Activated CD4-positive, alpha-beta T cell treated with anti-CD3 and anti-CD28 coated beads, Interleukin-2, Interleukin-4, amounts not matched to agents 100 ng/mL and 50 ng/mL, durations not matched to agents 16 hours and 8 hours (primary cell): ENCODE measurements at places on chromosomes 12 and 14.

DNA sequence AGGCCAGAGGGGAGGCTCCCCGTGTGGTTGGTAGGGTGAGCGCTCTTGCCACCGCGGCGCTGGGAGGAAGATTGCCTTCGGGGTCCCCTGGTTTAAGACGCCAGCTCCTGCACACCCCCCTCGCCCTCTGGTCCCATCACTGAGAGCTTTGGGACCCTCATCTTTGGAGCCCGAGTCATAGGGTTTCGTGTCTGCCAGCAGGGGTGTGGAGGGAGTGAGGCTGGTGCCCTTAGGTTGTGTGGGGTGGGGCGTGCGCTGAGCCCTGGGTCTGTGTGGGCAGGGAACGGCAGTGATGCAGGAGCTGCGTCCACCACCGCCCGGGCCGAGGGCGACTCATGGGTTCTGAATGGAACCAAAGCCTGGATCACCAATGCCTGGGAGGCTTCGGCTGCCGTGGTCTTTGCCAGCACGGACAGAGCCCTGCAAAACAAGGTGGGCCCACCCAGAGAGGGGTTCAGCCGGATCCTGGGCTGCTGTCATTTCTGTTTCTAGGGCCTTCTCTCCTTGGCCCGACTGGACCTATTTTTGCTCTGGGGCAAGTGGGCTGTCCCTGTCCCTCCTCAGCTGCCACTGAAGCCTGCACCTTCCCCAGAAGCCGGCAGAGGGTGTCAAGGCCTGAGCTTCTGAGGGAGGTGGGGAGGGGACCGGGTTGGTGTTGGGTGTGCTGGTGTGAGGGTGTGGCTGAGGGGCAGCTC is 12.1 kb downstream of the ACADS start:
- no peak for DNase-seq

DNA sequence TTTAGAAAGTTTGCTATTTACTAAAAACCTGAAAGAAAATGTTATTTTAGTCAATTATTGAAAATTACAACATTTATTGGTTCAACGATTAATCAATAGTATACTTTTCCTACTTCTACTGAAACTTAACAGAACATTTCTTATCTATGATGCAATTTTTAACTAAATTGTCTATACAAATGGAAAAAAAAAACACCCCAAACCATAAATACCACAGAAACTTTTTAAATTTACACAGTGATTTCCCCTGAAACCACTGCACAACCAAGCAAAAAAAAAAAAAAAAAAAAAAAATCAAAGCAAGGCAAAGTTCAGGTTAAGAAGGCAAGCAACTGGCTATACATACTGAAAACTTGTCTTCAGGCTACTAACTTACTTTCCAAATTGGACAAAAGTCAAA is 71.9 kb upstream of the POC1B start:
- DNase-seq, result peak; percentile 27

DNA sequence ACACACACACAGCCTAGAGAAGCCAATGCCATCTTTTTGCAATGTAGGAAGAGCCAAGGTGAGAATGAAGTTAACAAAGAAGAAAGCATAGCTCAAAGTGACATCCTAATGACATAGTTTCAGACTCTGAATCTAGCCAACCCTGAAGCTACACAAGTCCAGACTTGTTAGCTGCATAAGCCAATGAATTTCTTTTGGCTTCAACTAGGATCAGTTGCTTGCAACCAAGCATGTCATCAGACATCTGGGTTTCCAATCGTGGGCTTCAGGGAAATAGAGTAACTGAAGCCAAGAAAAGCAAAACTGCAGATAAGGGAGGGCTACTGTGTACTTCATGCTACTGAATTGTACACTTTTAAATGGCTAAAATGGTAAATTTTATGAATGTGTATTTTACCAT is 4.4 kb upstream of the GPHN start:
- DNase-seq, result no peak

- no peak for DNase-seq
Measured at GRCh38 chr14:99947695-99948094, 117.5 kb upstream of the EVL start.

DNA sequence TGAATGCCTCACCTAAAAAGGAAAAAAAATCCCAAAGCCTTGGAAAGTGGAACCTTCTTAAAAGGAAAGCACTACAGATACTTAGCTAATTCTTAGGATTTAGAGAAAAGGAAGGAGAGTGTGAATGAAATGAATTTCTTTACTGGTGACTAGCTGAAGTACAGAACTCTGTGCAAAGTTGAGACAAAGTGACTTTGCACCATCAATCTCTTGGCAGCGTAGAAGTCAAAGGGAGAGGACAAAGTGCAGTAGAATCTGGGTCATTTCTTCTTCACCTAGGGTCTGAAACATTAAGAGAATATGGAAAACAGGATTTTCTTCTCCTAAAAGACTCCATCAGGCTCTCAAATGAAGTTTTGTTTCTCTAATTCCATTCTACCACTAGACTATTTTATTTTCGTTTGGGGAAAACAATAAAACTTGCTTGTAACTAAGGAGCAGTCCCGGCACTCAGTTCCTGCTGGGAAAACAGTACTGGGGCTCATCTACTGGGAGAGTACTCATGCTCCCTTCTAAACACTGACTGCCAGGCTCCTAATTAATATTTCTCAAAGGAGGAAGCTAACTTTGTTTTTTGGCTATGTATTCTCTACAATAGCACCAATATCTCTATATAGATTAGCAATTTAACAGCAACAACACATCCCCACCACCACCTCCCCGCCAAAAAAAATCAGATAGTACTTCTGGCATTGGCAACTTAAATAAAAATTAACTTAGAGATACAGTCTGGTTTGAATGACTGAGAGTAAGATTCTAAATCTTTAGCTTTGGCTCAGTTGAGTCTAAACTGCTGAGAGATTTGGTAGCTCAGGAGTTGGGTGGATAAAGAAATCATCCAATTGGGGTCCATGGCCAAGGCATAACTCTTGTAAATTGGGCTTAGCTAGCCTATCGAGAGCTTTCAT is 110.7 kb downstream of the SLC15A5 start:
- no peak for DNase-seq

DNA sequence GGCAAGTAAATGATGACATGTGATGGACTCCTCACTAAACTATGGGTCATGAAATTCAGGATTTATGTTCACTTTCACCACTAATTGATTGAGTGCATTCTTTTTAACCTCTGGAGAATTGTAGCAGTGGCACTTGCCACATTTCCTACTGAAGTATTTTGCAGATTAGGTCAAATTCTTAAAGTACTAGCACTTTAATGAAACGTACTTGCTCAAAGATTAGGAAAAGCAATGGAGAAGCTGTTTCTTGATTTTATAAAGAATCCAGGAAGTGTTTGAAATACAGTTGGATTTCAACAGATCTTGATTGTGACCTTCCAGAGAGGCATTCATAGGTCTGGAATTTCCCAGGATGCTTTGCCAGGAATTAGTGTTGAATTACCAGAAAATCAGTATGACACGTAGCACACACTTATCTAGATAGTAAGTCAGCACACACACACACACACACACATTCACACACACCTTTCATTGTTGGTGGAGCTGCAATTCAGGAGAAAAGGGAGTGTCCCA is 162.6 kb downstream of the MYRFL start:
- DNase-seq, result no peak

GRCh38 chr12:119325813-119326212 is 8.7 kb upstream of the CCDC60 start:
- DNase-seq, result no peak

DNA sequence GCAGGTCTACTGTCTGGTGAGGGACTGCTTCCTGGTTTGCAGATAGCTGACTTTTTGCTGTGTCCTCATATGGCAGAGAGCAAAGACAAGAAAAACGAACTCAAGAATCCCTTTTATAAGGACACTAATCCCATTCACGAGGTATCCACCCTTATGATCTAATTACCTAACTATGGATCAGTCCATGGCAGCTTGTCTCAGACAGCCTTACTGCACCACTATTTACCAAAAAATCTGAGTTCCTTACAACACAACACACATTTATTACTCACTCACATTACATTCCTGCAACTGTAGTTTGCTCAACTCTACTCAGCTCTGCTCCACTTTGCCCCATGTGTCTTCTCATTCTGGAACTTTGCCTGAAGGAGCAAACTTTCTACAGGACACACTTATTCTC is 10.1 kb upstream of the SLC6A15 start:
- DNase-seq, result no peak

- no peak for DNase-seq
Measured at GRCh38 chr14:64860039-64860438, 19.7 kb downstream of the SPTB start.

- DNase-seq, result no peak
Measured at GRCh38 chr12:23942841-23943240, 6.6 kb downstream of the SOX5 start.

DNA sequence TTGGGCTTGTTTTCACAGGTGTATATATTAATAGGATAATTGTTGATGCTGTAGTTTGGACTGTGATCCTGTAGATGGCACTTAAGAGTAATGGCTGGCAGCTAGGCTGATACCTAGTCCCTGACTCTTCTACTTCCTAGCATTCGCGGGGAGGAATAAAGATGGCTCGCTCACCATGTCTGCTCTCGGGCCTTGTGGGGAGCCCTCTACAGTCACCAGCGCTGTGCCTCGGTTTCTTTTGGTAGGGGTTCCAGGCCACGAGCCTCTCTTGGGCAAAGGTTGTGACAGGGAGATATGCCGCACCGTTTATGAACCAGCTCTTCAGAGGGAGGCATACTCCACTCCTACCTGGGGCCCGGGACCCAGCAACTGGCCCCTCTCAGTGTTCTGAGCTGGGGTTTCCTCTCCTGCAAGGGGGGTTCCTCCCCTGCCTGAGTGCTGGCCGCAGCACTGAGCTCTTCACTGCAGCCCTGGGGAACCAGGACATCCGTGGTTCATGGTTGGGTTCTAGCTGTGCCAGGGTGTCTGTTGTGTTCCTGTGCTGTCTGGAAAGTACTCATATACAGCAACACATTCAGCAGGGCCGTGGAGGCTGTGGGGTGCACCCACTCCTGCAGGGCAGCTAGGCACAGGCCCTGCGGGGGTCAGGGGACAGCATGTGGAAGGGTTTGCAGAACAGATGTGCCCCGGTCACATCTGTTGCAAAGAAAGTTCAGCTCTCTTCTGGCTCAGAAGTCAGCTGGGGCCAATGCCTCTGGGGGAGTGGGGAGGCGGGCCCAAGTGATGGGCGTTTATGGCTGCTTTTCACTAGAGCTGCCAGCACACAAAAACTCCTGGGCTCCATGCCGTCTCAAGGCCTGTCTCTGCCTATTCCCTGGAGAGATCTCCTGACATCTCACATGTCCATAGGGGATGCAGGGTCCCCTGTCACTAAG is 147.9 kb downstream of the PPFIA2 start:
- peak; percentile 1 for DNase-seq

DNA sequence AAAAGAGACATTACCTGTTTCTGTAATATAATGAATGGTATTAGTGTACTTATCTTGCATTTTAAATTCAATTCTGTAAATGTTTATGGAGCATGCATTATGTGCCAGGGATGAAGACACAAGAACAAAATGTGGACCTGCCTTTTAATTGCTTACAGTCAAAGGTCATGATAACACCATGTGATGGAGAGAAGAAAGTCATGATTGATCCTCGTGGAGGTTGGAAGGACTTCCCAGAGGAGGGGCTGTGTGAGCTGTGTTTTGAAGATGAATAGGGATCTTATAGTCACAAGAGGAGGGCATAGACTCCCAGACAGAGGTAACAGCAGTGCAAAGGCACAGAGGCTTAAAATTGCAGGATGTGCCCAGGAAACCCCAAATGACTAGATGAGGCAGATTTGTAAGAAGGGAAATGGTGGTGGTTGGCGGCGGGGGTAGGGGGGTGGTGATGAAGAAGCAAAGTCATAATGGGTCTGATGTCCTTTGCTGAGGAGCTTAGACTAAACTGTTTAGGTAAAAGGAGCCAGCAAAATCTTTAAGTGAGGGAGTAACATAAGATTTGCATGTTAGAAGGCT is 151.5 kb downstream of the PRKCH start:
- peak; percentile 90 for DNase-seq

DNA sequence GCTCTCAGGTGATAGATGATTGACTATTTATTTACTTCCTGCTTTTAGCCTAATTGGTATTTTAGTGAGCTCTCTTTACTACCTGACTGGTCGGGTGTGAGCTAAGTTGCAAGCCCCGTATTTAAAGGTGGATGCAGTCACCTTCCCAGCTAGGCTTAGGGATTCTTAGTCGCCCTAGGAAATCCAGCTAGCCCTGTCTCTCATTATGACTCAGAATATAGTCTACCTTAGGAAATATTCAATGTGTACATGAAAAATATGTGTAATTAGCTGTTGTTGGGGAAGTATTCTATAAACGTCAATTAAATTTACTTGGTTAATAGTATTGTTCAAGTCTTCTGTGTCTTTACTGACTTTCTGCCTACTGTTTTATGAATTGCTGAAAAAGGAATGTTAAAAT is 306.9 kb upstream of the DIO2 start:
- DNase-seq, result no peak
